Mesangial cell (primary cell): ENCODE measurements at places on chromosomes 12 and 14. TPM values are rescaled to one million over a fixed set of nuclear protein-coding genes. Genes with fewer than 3 reads are reported as not detected.

Gene LMO3
- not detected in 2 replicates for total RNA-seq

Gene FAM186B
- 0.13 TPM in 1 of 2 replicates, not detected in the other for total RNA-seq

Gene TMEM106C
- total RNA-seq = 70.7 and 135 TPM in 2 replicates

Gene SIX6
- not detected in 2 replicates for total RNA-seq

Gene SOCS2
- 7.5 and 25.7 TPM in 2 replicates for total RNA-seq

Gene KRT71
- not detected in 2 replicates for total RNA-seq

Gene CRACR2A
- total RNA-seq = 1.8 and 8.1 TPM in 2 replicates

Gene PSMB5
- 269 and 351 TPM in 2 replicates for total RNA-seq

Gene ZNF891
- total RNA-seq = 0.33 and 0.63 TPM in 2 replicates

Gene HHIPL1
- total RNA-seq = 0.81 and 3.0 TPM in 2 replicates

Gene CLEC1B
- total RNA-seq = not detected in 2 replicates

Gene USP30
- 10.8 and 15.1 TPM in 2 replicates for total RNA-seq

Gene EID3
- 1.3 and 1.4 TPM in 2 replicates for total RNA-seq

Gene MANSC4
- not detected in 2 replicates for total RNA-seq

Gene SYNDIG1L
- total RNA-seq = 0.25 TPM in 1 of 2 replicates, not detected in the other

Gene CCDC196
- total RNA-seq = not detected in 2 replicates

Gene ANKRD33
- total RNA-seq = not detected in 2 replicates

Gene ARL6IP4
- total RNA-seq = 114 and 140 TPM in 2 replicates

Gene OTUB2
- total RNA-seq = 3.7 and 4.1 TPM in 2 replicates

Gene KRT76
- not detected in 2 replicates for total RNA-seq

Gene MUCL1
- total RNA-seq = not detected in 2 replicates

Gene ERC1
- total RNA-seq = 13.5 and 21.9 TPM in 2 replicates

Gene TNFAIP2
- 81.6 and 138 TPM in 2 replicates for total RNA-seq

Gene MYO1H
- not detected in 2 replicates for total RNA-seq

Gene NTS
- not detected in 2 replicates for total RNA-seq

Gene ESRRB
- total RNA-seq = not detected in 2 replicates

Gene SERPINA12
- not detected in 2 replicates for total RNA-seq

Gene AICDA
- total RNA-seq = 0.13 TPM in 1 of 2 replicates, not detected in the other
